ENCODE measurements at places on chromosomes 12 and 14.

GRCh38 chr12:27984275-27984674, 11.7 kb upstream of the PTHLH start:
- no peak for DNase-seq

GRCh38 chr12:64139021-64139420, 83.1 kb downstream of the KICS2 start:
- DNase-seq, result no peak

GRCh38 chr12:97358361-97358760, 104.2 kb upstream of the RMST start:
- no peak for DNase-seq

DNA sequence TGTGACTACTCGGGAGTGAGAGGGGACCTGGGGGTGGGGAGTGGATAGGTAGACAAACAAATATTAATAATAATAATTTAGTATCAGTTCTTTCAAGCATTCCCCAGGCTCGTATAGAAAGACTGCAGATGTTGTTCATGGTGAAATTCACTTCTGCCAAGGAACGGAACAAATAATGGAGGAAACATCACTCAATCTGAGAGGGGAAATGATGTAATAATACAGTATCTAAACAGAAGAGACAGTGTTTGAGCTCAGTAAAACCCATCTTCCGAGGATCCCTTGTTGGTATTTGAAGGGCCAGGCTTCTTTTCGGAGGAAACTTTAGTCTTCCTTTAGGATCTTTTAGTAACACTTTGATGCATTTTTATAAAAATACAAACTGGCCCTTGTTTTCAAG, 114.2 kb downstream of the KCNK10 start:
- DNase-seq, result no peak

DNA sequence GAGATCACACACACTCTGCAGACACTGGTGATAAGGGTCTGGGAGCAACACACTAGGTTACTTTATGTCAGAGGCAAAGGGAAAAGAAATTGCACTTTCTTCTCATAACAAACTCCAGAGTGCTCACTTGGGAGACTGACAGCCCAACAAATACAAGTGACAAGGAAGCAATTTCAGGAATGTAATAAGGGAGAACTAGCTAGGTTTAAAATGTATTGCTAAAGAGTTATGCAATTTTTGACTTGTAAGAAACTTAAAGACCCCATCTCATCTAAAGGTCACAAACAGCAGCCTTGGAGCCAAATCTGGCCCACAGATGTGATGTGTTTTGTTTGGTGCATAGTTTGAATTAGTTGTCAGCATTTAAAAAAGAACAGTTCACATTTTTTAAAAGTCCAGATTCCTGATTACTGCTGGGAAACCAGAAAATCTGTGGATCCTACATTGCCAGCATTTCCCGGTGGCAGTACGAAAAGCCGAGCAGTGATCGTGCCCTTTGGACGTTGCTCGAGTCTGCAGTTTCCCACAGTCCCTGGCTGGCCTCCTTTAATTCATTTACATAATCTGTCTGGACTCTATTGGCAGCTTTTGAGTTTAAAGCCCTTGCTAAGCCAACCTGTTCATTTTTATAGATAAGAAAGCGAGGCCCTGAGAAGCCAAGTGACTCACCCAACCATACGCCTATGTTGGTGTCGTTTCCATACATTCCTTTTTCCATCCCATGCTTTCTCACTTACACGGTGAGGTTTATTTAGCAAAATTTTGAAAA, 42.0 kb upstream of the ETV6 start:
- DNase-seq, result no peak

DNA sequence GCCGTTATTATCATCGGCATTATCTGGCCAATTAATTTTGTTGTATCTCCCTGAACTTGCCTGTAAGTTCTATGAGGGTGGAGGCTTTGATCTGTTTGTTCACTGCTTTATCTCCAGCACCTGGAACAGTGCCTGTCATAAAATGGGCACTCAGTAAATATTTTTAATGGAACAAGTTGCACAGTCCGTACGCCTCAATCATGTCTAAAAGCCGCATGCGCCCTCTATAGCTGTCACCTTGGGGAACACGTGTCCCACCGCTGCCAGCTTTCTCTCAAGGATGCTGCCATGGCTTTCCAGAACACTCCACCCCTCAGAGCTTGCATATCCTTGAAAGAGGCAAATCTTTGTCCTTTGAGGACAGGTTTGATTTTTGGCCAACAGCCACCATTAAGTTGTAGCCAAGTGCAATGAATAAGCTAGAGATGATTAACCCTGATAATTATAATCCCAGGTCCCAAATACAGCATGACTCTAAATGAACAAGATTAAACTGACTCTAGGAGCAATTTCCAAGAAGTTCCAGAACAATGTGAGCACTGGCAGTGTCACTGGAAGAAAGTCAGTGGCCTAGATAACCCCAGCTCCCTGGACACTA, 55.1 kb downstream of the ERH start:
- peak; percentile 22 for DNase-seq

DNA sequence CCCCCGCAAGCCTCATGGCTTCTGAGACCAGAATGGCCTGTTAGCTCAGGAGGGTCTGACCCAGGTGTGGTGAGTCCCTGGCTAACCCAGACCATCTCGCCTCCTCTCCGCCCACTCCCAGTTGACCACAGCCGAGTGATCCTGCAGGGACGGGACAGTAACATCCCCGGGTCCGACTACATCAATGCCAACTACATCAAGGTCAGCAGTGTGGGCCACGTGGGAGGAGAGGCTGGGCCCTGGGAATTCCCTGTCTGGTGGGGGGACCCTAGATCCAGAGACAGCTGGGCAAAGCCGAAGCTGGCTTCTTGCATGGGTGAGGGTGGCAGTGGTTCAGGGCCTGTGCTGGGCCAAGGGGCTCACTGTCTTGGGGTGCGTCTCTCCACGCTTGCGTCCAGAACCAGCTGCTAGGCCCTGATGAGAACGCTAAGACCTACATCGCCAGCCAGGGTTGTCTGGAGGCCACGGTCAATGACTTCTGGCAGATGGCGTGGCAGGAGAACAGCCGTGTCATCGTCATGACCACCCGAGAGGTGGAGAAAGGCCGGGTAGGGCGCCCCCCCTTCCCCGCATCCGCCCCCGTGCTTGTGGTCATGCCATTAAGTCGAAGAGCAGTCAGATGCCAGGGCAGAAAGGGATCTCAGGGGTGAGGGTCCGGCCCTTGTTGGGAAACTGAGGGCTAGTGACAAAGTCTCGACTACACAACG, 5.0 kb downstream of the PTPN6 start:
- DNase-seq, result no peak

GRCh38 chr12:47419497-47419896, 286.3 kb downstream of the RPAP3 start:
- DNase-seq, result no peak

DNA sequence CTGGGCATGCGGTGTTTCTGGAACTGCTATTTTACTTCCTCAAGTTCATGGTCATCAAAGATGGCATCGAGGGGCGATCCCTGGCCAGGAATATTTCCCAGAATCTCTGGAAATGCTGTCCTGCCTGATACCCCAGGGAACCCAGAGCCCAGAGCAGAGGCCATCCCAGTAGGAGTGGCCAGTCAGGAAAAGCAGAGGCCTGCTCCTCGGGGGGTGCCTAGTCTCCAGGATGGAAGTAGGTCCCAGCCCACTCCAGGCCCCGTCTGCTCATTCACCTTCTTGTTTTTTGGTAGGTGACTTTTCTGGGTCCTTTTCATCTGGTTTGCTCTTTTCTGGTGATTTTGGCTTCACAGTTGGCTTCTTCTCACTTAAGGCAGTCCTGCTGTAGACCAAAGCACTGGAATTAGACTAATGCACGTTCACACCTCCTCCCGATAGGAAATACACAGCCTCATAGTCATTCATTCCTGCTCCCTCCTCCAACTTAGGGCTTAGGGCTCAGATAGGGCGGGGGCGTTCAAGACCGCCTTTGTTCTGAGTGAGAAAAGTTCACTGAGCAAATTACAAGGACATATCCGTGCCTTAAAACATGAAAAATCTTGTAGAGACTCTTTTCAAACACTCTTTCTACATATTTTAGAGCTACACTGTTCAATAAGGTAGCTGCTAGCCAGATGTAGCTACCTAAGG, 51.1 kb downstream of the TRAFD1 start:
- DNase-seq, result no peak

DNA sequence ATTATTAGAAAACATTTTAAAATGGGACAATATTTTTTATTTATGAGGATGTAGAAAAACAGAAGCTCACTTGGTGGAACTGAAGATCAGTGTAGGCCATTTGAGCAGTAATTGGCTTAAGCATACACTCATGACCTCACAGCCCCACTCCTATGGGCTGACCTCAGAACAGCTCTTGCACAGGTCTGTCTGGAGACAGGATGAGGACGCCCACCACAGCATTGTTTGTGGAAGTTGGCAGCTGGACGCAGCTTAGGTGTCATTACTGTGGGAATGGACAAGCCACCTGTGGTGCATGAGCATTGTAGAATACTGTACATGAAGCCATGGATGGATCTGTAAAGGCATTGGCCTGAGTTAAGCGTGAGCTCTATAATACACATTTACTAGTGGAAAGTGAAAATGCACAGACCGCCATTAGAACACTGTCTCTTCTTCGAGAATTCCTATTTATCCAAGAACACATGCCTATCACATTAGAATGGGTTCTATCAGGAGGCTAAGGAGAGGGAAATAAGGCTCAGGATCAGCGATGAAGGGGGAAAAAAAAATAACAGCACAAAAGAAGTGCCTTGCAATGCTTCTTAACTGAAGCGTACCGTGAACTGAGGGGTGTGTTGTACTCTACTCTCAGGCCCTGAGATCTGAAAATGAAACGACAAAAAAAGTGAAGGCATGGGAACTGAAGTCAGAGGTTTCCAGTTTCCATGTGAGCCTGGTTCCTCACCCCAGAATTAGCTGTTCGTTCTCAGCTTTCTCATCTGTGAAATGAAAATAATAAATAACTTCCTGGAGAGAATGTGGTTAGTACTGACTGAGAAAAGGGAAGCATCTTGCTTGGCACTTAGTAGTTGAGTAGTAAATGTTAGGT, 33.6 kb downstream of the KCNA1 start:
- DNase-seq, result no peak

GRCh38 chr14:51546603-51547258, 105.0 kb upstream of the FRMD6 start:
- no peak for DNase-seq

DNA sequence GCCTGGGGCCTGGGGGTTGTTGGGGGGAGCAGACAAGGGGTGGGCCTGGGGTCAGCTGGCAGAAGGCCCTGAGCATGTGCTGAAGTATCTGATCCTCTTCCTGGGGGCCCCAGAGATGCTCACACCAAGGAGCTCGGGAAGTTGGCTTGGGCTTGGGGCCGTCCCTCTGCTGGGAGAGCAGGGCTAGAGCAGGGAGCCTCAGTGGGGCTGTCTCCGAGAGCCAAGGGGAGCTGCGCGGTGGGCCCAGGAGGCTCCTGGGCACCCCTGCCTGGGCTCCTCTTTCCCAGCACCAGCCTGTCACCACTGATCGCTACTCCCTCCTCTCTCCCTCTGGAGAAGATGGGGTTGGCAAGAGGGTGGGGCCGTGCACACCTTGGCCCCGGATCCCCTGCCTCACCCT, 28.3 kb downstream of the BEGAIN start:
- DNase-seq, result no peak

GRCh38 chr14:93114068-93114710, 1.5 kb downstream of the ITPK1 start:
- peak; percentile 40 for DNase-seq

- no peak for DNase-seq
Measured at GRCh38 chr14:82445810-82446570, 912.3 kb upstream of the SEL1L start.

DNA sequence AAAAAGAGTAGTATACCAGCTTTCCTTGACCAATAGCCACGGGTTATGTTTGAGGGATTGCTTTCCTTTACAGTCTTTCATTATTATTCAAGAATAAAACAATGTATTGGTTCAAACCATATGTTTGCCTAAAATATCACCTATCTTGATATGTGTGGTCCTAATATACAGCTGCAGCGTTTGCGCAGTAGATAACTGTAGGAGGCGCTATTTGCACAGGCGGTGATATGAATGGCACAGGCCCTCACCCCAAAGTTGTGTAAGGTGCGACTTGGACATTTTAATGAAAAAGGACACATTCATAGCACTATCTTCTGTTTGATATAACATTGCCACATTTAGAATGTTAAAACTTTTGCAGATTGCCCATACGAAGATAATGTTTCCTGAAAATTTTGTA, 298.4 kb downstream of the TRHDE start:
- no peak for DNase-seq

- no peak for DNase-seq
Measured at GRCh38 chr12:99498756-99499155, 148.8 kb upstream of the GARIN6 start.

- DNase-seq, result no peak
Measured at GRCh38 chr12:102487226-102487625, 6.9 kb upstream of the IGF1 start.

- peak; percentile 46 for DNase-seq
Measured at GRCh38 chr14:35231207-35231760, 60.9 kb upstream of the PSMA6 start.

GRCh38 chr12:7303230-7303629, 642 bp upstream of the ACSM4 start:
- no peak for DNase-seq

DNA sequence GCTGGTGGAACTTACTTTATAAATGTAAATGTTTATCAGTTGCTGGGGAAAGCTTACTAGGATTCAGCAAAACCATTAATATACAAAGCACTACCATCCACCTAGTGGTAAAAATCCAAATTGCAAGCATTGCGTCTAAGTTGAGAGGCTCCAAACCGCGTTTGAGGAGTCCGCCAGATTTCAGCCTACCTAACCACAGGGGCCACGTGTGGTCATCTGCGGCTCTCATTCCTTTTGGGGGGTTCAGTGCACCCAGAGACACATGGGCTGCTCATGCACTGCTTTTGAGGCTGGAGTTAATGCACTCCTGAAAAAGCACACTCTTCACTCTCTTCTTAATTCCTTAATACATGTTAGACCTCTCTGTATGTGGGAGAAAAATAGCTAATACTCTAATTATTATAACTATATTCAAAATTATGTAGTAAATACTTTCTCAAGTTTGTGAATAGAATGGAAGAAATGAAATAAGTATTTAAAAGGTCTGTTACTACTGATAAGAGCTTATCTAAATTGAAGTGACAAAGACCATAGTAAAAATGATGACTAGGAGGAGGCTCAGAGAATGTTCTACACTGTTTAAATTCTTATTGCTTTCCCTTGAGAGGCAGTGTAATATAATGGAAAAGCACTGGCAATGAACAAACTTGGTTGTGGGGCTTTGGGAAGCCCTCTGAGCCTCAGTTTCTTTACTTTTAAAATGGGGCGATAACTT, 41.4 kb upstream of the MANSC4 start:
- peak; percentile 29 for DNase-seq
